ENCODE measurements at places on chromosomes 1 and 21. TPM values are rescaled to one million over a fixed set of nuclear protein-coding genes. Genes with fewer than 3 reads are reported as not detected.

HSPB7 gene
- not detected for total RNA-seq

HNRNPU gene
- 619 TPM for total RNA-seq

LORICRIN gene
- total RNA-seq = not detected

NEXN gene
- 0.55 TPM for total RNA-seq

AMY1A gene
- not detected for total RNA-seq

NES gene
- total RNA-seq = not detected

UBAP2L gene
- 267 TPM for total RNA-seq

GJC2 gene
- total RNA-seq = 0.67 TPM

DNAI4 gene
- total RNA-seq = 0.99 TPM

PKLR gene
- total RNA-seq = not detected

IBA57 gene
- total RNA-seq = 16.3 TPM

NR5A2 gene
- not detected for total RNA-seq

CAPZA1 gene
- total RNA-seq = 261 TPM

NIBAN1 gene
- 37.3 TPM for total RNA-seq

NLRP3 gene
- total RNA-seq = 3.9 TPM

PEAR1 gene
- total RNA-seq = not detected

Measured in activated CD8-positive, alpha-beta memory T cell treated with anti-CD3 and anti-CD28 coated beads for 36 hours (primary cell).